ENCODE measurements at places on chromosomes 7 and 10. TPM values are rescaled to one million over a fixed set of nuclear protein-coding genes. Genes with fewer than 3 reads are reported as not detected.

NANOS1 gene
- total RNA-seq: 0.16 TPM

ACSL5 gene
- total RNA-seq: 35.8 TPM

NKX2-3 gene
- total RNA-seq: under 0.01 TPM

IFIT1 gene
- 5.3 TPM for total RNA-seq

ANKRD30A gene
- total RNA-seq: not detected

MPP7 gene
- total RNA-seq: 10.6 TPM

VSTM4 gene
- 0.25 TPM for total RNA-seq

DLG5 gene
- 14.2 TPM for total RNA-seq

OR6B1 gene
- total RNA-seq: not detected

CTAGE4 gene
- total RNA-seq: not detected

ZNF365 gene
- total RNA-seq: 0.25 TPM

TMEM225B gene
- total RNA-seq: not detected

PNLIPRP3 gene
- total RNA-seq: not detected

ZNF316 gene
- total RNA-seq: 7.4 TPM

GNG11 gene
- 256 TPM for total RNA-seq

FAM131B gene
- 0.44 TPM for total RNA-seq

CFAP58 gene
- total RNA-seq: 0.65 TPM

FAM25A gene
- total RNA-seq: not detected

ASB10 gene
- not detected for total RNA-seq

GPRIN2 gene
- total RNA-seq: not detected

GDF10 gene
- not detected for total RNA-seq

PDE1C gene
- total RNA-seq: 4.7 TPM

DEPP1 gene
- 392 TPM for total RNA-seq

ZNF25 gene
- total RNA-seq: 8.1 TPM

LRGUK gene
- 0.16 TPM for total RNA-seq

TAS2R4 gene
- 2.1 TPM for total RNA-seq

SPDYE11 gene
- not detected for total RNA-seq

EVX1 gene
- total RNA-seq: not detected

FXYD4 gene
- not detected for total RNA-seq

PTF1A gene
- not detected for total RNA-seq

RHOBTB1 gene
- 62.1 TPM for total RNA-seq

KLF14 gene
- not detected for total RNA-seq

MKLN1 gene
- total RNA-seq: 11.3 TPM

PNLIP gene
- not detected for total RNA-seq

LIPN gene
- total RNA-seq: not detected

TMEM213 gene
- total RNA-seq: not detected

WIPF3 gene
- not detected for total RNA-seq
